Endodermal cell (in vitro differentiated cells): ENCODE measurements at places on chromosomes 7 and 10. TPM values are rescaled to one million over a fixed set of nuclear protein-coding genes. Genes with fewer than 3 reads are reported as not detected.

DNA sequence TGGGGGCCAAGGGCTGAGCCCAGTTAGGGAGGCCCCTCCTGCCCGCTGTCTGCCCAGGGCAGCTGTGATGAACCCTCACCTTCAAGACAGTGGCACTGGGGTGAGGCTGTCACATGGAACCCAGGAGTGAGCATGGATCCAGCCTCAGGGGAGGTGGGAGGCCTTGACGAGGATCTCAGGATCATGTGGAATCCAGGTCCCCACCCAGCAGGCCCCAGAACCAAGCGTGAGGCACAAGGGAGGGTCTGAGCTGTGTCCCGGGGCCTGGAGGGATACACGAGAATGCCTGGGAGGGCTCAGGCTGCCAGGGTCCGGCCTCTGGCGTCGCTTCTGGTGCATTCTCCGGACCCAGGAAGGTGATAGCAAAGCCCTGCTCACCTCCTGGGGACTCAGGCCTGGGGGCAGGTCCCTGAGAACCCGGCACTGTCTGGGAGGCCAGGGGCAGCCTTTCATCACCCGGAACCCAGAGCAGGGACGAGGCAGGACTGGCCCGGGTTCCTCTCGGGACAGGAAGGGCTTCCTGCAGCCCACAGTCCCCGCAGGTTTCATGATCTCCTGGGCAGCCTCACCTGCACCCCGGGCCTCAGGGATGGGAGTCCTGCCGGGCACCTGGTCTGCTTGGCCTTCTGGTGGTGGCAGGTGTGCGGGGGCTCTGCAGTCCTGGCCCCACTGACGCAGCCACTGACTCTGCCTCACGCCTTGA is 17.5 kb downstream of the DPYSL4 start:
- no peak overlapping the region for H3K4me3 ChIP-seq
- no peak overlapping the region for H3K27ac ChIP-seq
- H3K36me3 ChIP-seq = no peaks in the 10 kb centered on the region
- DNase-seq = no peak

DNA sequence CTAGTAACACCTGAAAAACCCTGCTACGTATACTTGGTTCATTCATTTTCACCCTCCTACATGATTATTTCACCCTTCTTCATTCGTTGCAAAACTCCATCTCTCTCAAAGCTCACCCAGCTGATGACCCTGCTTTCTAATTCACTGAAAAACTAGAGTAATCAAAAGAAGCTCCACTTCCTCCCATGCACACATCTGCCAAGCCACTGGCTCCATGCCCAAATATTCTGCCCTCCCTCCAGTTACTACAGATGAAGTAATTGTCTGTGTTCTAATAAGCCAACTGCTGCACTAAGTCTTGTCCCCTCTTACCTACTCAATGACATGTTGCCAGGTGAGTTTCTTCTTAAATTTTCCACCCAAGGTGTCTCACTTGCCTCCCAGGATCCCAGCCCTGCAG is 96.9 kb upstream of the CCDC71L start:
- H3K27ac ChIP-seq = no peak overlapping the region
- H3K4me3 ChIP-seq = no peak overlapping the region
- H3K4me1 ChIP-seq = no peaks in the 10 kb centered on the region
- H3K36me3 ChIP-seq = no peaks in the 10 kb centered on the region
- no peaks in the 10 kb centered on the region for H3K27me3 ChIP-seq

DNA sequence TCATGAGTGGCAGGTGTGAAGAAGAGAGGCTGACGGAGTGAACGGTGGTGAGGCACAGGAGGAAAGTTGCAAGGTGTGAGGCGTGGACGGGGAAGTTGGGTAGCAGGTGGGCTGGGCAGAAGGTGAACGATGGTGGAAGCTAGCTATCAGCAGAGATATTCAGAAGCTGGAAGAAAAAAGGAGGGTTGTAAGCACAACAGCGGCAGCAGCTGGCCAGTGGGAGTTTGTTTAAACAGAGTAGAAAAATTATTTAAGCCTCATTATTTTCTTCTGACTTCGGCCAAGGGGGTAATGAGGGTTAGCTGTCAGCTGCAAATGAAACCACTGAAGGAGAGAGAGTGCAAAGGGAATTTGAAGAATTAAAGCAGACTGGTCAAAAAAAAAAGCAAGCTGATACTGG is 62.1 kb upstream of the PRKAR2B start:
- no peaks in the 10 kb centered on the region for H3K27me3 ChIP-seq
- no peak for DNase-seq
- H3K4me1 ChIP-seq = peaks cover 4% of the 10 kb centered on the region
- no peaks in the 10 kb centered on the region for H3K36me3 ChIP-seq
- H3K27ac ChIP-seq = no peak overlapping the region

The MMD2 gene
- not detected in 3 replicates for total RNA-seq

DNA sequence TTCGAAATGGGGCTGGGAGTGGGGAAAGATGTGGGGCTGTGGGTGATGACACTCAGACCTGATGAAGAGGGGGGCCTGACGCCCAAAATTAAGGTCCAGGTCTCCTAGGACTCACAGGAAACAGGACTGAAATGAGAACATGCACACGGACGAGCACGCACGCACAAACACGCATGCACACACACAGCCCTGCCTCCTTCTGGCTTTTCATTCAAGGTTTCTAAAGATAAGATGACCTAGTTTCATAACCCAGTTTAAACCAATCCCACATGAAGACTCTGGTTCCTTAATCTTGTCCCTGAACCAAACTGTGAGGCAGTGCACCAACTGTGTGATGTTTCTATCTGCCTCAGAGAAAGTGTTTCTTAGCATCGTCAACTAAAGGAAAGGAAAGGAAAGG is 162.0 kb downstream of the DGKI start:
- H3K4me1 ChIP-seq = no peaks in the 10 kb centered on the region
- H3K4me3 ChIP-seq = no peak overlapping the region
- H3K27me3 ChIP-seq = no peaks in the 10 kb centered on the region
- no peak overlapping the region for H3K27ac ChIP-seq

- H3K4me3 ChIP-seq = no peak overlapping the region
- H3K27me3 ChIP-seq = no peaks in the 10 kb centered on the region
- no peak overlapping the region for H3K27ac ChIP-seq
- peaks cover 3% of the 10 kb centered on the region for H3K4me1 ChIP-seq
- H3K36me3 ChIP-seq = no peaks in the 10 kb centered on the region
Measured at GRCh38 chr10:31940839-31941653, 12.4 kb upstream of the ARHGAP12 start.

The HOXA5 gene
- not detected in 3 replicates for total RNA-seq

The CALCR gene
- 15.3 and 16.8 TPM in 2 replicates for total RNA-seq

DNA sequence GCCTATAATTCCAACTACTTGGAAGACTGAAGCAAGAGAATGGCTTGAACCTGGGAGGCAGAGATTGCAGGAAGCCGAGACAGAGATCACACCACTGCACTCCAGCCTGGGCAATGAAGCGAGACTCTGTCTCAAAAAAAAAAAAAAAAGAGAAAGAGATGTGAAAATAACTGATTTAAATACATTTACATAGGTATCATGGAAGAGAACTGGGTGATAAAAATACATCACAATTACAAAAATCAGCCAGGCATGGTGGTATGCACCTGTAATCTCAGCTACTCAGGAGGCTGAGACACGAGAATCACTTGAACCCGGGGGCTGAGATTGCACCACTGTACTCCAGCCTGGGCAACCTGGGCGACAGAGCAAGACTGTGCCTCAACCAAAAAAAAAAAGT is 19.8 kb downstream of the NANOS1 start:
- H3K36me3 ChIP-seq = peaks cover 100% of the 10 kb centered on the region
- H3K4me3 ChIP-seq = no peak overlapping the region
- H3K27ac ChIP-seq = no peak overlapping the region
- H3K4me1 ChIP-seq = no peaks in the 10 kb centered on the region
- peak; percentile 8 for DNase-seq

The NRCAM gene
- 10.3 and 17.9 TPM in 2 replicates for total RNA-seq

- H3K27me3 ChIP-seq = peaks cover 1% of the 10 kb centered on the region
- no peaks in the 10 kb centered on the region for H3K36me3 ChIP-seq
- no peak overlapping the region for H3K27ac ChIP-seq
- DNase-seq = no peak
Measured at GRCh38 chr10:105187243-105187642, 546.2 kb downstream of the SORCS3 start.

The HOXA1 gene
- not detected in 2 replicates for total RNA-seq

DNA sequence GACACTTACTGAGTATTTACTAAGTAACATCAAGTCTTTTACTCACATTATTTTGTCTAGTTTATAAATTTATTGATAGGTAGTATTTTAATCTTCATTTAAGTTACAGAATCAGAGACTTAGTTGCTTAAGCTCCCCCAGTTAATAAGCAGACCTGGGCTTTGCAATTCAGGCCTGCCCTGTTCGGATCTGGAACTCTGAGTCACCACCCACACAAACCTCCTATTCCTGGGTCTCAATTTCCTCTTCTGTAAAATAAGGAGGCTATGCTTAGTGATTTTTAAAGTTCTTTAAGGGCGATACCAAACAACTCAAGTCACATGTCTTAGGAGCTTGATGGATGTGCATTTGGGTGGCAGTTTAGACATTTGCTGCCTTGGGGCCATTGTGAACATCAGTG is 3.5 kb upstream of the MGAM start:
- DNase-seq = no peak
- no peak overlapping the region for H3K4me3 ChIP-seq
- no peaks in the 10 kb centered on the region for H3K4me1 ChIP-seq

- peaks cover 15% of the 10 kb centered on the region for H3K27me3 ChIP-seq
- H3K4me1 ChIP-seq = no peaks in the 10 kb centered on the region
- H3K4me3 ChIP-seq = no peak overlapping the region
- DNase-seq = no peak
- H3K27ac ChIP-seq = no peak overlapping the region
- H3K36me3 ChIP-seq = no peaks in the 10 kb centered on the region
Measured at GRCh38 chr10:99143011-99143410, 92.6 kb downstream of the HPSE2 start.

GRCh38 chr10:63922468-63923284 is 401.5 kb downstream of the REEP3 start:
- H3K27ac ChIP-seq = peak overlapping the region; percentile 21
- H3K4me1 ChIP-seq = peaks cover 28% of the 10 kb centered on the region
- no peaks in the 10 kb centered on the region for H3K27me3 ChIP-seq

DNA sequence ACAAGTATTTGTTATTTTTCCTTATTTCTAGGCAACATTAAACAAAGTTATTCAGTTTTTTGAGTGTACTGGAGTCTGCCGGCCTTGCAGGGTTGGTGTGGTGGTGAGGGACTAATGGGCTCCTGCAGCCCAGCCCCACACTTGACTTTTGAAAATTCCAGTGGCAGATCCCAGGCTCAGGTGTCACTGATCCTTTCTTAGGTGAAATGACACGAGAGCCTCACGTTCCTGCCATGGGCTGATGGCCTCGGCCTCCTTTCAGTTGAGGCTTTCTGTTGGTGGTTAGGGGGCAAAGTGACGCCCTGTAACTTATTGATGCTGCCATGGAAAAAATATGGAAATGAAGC is 117.9 kb downstream of the NKX6-2 start:
- no peak overlapping the region for H3K4me3 ChIP-seq
- no peak overlapping the region for H3K27ac ChIP-seq
- DNase-seq = no peak
- no peaks in the 10 kb centered on the region for H3K4me1 ChIP-seq

- no peak overlapping the region for H3K27ac ChIP-seq
- H3K27me3 ChIP-seq = no peaks in the 10 kb centered on the region
- no peaks in the 10 kb centered on the region for H3K36me3 ChIP-seq
- DNase-seq = no peak
Measured at GRCh38 chr7:99106821-99107241, 37.1 kb downstream of the SMURF1 start.

DNA sequence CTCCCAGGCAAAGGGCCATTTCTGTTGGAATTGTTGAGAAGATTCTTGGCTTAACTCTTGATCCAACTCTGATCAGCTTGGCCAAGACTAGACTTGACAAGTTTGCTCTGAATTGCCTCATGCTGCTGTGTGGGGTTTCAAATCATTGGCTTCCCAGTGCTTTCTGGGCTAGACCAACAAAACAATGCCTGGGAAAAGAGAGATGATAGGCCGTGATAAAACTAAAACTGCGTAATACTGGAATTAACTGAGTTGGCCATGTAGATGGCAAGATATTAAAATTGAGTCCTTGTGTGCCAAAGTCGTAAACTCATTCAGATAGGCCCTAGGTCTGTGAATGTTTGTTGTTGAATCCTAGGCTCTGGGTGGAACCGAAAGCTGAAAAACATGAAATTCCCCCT is 222.6 kb downstream of the MGMT start:
- no peak overlapping the region for H3K4me3 ChIP-seq
- no peak for DNase-seq
- H3K36me3 ChIP-seq = no peaks in the 10 kb centered on the region
- H3K4me1 ChIP-seq = no peaks in the 10 kb centered on the region

DNA sequence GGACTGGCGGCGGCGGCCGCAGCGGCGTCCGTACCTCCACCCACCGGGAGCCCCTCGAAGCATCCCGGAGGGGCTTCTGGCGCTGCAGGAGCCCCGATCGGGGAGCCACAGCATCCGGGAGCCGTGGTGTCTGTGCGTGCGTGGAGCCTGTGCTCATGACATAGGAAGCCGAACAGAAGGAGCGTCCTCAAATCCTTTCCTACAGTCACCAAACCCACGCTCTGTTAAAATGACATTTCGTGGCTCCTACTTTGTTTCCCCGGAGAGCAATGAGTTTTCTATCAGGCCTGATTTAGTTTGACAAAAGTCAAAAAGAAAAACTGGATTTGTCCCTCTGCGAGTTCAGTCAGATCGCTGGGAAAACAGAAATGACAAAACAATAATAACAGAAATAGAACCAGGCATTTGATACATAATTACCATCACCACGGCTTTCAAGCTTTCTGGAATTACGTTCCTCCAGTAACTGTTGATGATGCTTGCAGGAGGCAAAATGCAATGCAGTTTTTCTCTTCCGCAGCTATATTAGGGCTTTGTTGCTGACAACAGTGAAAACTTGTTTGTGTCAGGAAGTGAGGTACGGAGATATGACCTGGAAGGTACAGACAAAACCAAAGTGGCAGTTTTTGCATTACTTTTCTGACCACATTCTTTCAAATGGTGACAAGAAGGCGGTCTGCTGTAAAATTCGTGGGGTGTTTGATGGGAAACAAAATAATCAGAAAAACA is 219.3 kb upstream of the MKLN1 start:
- peak overlapping the region; percentile 85 for H3K4me3 ChIP-seq
- peaks cover 33% of the 10 kb centered on the region for H3K27me3 ChIP-seq
- H3K4me1 ChIP-seq = peaks cover 4% of the 10 kb centered on the region
- no peak overlapping the region for H3K27ac ChIP-seq
- no peak for DNase-seq
- H3K36me3 ChIP-seq = no peaks in the 10 kb centered on the region

DNA sequence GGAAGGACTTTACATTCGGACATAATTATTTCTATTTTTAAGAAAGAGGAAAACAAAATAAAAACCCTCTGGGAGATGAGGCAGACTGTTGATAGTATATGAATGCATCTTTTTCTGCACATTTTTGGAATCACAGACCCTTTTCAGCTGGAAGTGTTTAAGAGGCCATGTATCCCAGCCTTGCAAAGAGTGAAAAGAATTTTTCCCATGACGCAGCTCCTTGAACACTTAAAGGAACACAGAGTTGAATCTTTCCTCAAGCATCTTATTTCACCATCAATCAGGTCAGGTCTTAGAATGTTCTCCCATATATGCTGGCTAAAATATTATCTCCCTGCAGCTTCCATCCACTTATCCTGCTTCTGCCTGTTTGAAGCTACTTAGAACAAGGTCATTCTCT is 45.9 kb upstream of the PAPSS2 start:
- no peak for DNase-seq
- H3K27ac ChIP-seq = no peak overlapping the region
- no peak overlapping the region for H3K4me3 ChIP-seq
- no peaks in the 10 kb centered on the region for H3K4me1 ChIP-seq

The SHH gene
- total RNA-seq = 0.99 and 1.5 TPM in 2 replicates

- no peaks in the 10 kb centered on the region for H3K27me3 ChIP-seq
- no peak overlapping the region for H3K27ac ChIP-seq
- H3K4me1 ChIP-seq = no peaks in the 10 kb centered on the region
- no peaks in the 10 kb centered on the region for H3K36me3 ChIP-seq
- no peak overlapping the region for H3K4me3 ChIP-seq
- DNase-seq = peak; percentile 83
Measured at GRCh38 chr7:85749696-85750453, 563.0 kb upstream of the SEMA3D start.
